ENCODE measurements at places on chromosomes 7 and 10.

DNA sequence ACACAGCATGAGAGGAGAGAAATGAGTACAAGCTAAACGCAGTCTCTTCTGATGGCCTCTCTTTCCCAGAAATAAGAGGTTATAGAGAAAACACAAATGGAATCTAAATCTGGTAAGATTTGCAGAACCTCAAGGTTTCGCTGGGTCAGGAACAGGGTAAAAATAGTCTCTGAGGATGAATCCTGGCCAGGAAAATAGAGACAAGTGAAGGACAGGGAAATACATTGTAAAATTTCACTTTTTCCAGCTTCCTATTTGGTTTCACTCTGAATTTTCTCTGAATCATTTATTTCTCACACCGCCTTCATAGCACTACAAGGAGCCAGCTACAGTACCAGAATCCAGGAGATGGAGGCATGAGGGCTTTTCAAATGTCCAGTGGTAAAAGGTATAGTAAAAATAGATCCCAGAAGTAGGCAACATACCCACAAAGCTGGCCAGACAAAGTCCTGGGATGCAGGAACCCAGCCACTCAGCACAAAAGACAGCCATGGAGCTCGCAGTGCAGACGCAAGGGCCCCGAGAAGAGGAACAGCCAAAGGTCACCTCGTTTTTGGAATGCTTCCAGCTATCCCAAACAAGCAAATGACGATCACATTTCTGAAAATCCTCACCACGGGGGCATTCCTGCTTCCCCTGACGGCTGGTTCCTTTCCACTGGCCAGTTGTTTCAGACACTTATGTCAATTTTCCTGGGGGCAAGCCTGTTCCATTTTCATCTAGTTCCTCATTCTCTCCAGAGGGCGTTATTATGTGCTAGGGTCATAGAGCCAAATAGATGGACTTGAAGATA is 21.5 kb upstream of the IKZF1 start:
- DNase-seq: no peak

DNA sequence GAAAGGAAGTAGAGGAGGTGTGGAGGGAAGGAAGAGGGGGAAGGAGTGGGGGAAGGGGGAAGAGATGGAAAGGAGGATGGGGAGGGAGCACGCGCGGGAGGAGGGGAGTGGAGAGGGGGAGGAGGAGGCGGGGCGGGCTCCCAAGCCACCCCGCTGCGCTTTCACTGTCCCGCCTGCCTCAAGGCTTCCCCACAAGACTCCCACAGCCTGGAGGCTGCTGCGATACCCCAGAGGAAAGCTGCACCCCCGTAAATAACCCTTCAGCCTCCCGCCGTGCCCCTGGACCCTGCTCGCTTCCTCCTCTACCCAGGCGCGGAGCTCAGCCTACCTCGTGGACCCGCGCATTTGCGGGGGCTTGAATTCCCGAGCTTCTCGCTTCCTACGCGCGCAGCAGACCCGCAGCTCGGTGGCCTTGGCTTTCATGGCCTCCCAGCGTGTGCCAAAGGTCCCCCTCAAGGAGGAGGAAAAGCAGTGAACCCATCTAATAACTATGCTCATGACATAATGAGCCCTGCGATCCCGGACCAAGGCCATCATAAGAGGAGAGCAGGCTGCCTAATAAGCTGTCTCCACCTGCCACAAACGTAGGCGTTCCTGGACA is at the start of gene C10orf67:
Gene C10orf67, minus strand, starts transcription at position 557 of the 601 bp plus-strand sequence. Its CDS starts 23 bp downstream, at position 534.
- peak; percentile 75 for DNase-seq

- no peak for DNase-seq
These were observed 10.9 kb downstream of the TECPR1 start for GRCh38 chr7:98240961-98241673.

DNA sequence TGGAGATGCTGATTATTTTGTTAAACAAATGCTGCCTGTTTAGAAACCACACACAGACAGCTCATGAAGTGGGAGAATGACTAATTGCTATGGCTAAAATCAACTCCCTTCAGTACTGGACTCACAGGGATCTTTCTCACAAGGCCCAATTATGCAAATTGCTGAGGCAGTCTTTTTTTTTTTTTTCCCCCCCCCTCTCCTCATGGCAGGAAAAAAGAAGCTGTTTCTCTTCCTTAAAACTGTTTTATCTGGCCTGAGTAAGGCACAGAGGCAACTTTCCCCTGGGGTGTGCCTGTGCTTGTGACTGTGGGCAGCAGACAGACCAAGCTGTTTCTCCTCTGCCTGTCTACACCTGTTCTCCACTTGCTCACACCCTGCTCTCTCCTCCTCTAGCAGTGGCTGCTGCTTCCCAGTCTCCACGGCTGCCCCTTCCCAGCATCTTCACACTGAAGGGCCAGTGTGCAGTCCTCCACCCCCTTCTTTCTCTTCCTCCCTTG is 65.4 kb upstream of the STEAP1B start:
- no peak for DNase-seq

- DNase-seq: no peak
These were observed 32.4 kb downstream of the CCSER2 start for GRCh38 chr10:84360637-84361365.

DNA sequence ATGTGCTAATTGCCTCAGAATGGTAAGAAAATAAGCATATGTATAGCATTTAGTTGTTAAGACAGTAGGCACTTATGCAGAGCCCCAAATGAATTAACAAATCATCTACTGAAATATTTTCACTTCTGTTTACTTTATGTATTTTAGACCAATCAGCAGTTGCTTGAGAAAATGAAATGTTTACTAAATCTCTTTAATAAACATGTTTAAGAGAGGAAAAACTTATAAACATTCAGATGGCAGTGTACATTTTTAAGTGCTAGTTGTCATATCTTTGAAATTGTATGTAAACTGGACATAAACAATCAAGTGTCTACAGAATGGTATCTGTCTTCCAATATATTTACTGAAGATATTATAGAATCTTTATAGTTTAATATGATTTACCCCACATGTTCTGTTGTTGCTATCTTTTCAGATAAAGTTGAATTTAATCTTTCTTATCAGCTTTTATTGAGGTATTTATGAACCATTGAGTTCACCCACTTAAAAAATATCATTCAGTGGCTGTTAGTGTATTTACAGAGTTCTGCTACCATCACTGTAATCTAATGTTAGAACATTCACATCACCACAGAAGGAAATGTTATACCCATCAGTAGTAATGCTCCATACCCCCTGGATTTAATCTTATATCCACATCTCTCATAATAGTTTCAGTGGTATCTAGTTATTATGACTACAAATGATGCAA is 264.3 kb downstream of the ADK start:
- no peak for DNase-seq

- no peak for DNase-seq
These were observed 26.4 kb upstream of the HSPA12A start for GRCh38 chr10:116768786-116769185.

- DNase-seq: no peak
These were observed 245.6 kb upstream of the PITRM1 start for GRCh38 chr10:3418041-3418754.

- no peak for DNase-seq
These were observed 627.9 kb downstream of the PARD3 start for GRCh38 chr10:34187201-34187600.
